NT2/D1 (cell line): ENCODE measurements at places on chromosomes 7 and 10.

DNA sequence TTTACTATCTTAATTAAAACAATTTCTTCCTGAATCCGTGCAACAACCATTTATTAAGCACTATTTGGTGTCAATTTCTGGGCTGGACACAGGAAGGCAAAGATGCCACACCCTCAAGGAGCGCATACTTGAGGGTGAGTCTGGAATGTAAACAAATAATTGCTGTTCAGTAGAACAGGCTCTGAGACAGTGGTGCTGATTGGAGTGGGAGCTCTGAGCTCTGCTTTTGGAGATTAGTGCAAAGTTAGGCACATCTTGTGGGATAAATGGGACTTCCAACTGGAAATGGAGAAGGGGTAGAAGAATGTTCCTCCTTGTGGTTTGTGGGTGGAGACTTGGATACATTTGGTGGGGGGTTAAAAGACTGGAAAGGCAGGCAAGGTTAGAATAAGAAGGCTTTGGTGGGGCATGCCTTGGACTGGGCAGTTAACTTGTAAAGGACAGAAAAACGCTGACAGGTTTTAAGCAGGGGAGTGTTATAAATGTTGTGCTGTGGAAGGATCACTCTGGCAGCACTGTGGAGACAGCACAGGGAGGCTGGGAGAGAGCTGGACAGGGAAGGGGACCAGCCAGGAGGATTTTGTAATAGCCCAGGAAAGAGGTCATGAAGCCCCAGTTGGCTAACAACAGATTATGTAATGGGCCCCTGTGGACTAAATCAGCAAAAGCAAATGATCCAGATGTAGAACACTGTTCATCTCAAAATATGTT lies 80.7 kb downstream of the ZNF365 start:
- no peak for DNase-seq

GRCh38 chr7:91264924-91265681 lies 870 bp downstream of the FZD1 start:
- DNase-seq: peak; percentile 32

DNA sequence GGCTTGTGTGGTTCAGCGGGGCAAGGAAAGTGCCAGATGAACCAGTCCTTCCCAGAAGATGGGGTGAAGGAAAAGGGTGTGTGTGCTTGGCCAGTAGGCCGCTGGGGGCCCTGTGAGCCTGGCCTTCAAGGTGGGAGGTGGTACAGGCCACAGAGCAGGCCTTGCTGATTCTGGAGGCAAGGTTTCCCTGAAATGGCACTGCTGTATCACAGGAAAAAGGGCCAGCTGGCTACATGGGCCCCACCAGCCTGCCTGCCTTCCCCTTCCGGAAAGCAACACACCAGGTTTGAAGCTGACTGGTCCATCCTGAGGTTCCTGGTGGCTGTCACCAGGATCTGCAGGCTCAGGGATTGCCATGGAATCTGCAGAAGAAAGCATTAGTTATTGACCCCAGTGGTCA lies 12.5 kb downstream of the MMRN2 start:
- DNase-seq: no peak

GRCh38 chr7:47320296-47320695 lies 261.6 kb downstream of the TNS3 start:
- no peak for DNase-seq

GRCh38 chr7:2048531-2048930 lies 184.2 kb downstream of the MAD1L1 start:
- DNase-seq: no peak

GRCh38 chr10:74117738-74118137 lies 32.9 kb downstream of the AP3M1 start:
- no peak for DNase-seq

DNA sequence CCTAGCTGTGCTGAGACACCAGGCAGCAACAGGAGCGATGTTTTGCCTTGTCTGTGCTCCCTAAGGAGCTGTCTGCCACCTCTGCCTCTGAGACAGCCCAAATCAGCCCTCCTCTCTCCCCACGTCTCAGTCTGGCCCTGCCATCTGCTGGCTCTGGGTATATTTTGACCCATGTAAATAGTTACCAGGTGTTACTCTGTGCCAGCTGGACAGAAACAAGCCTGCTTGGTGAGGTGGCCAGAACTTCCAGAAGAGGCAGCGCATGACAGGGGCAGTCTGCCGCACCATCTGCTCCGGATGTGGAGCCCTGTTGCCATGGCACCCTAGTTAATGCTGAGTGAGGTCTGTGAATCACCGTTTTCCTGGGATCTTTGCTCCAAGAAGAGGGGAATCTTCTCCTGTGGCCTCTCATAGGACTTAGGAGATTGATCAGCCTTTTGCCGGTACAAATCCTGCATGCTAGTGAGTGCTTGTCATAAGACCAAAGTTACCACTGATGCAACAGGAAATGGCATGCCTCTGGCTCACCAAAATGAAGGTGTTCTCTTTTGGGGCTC lies 31.8 kb downstream of the GSTO2 start:
- DNase-seq: no peak

- DNase-seq: no peak
Measured at GRCh38 chr10:101646364-101646763, 48.6 kb downstream of the FBXW4 start.

GRCh38 chr10:77264107-77264506 lies 373.5 kb downstream of the KCNMA1 start:
- no peak for DNase-seq

GRCh38 chr7:13240349-13240748 lies 552.9 kb downstream of the ARL4A start:
- peak; percentile 39 for DNase-seq
